ENCODE measurements at places on chromosomes 12 and 14.

DNA sequence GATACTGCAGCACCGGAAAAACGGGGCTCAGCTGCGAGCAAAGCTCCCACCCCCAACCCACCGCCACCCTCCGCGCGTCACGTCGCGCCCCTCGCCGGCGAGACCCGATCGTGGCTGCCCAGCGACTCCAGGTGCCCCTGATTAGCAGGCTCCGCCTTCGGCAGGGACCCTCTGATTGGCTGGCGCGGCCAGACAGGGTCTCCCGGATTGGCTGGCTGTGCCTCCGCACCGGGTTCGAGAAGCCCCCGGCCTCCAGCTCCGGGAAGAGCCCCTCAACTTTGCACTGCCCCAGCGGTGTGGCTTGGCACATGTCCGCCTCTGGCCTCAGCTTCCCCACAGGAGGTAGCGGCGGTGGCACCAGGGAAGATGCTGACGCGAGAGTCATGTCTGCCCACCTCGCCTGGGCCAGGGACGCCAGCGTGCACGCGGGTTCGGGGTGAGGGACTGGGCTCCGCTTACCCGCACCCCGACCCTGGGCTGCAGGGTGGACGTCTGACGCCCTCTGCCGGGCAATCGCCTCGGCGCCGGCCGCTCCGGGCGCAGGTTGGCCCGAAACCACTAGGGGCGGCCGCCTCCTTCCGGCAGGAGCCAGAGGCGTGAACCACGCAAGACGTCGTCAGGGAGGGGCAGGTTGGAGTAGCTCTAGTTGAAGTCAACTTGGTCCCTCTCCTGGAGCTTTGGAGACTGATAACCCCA is 498 bp upstream of the RHOF start:
- DNase-seq: peak; percentile 98

DNA sequence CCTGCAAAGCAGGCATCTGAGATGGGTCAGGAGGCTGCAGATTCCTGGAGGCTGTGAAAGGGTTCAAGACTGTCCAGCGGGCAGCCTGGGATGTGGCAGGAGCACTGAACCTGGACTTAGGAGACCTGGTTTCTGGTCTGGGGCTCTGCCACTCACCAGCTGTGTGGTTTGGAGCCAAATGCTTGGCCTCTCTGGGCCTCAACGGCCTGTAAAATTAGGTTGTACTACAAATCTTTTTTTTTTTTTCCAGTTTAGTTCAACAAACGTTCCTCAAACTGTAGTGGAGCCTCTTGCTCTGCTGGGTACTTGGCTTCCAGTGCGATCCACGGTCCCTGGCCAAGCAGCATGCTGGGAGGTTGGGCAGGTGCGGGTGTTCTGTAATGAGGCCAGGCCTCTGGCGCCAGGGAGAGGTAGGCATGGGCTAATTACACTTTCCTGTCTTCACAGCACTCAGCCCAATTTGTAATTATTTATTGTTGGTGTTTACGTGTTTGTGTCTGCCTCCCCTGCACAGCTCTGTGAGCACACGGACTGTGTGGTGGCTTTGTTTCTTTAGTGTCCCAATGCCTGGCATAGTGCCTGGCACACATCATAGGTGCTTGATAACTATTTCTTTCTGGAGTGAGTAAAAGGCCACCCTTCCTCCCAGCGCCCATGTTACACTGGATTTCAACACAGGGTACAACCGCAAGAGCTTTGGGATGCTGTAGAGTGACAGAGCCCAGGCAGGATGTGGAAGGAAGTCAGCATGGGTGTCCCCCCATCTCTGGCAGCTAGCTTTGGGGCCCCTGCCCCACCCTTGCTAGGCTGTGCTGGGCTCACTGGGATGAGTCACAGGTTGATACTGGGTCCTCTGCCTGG is 5.8 kb upstream of the KRT80 start:
- DNase-seq: no peak

GRCh38 chr14:68703093-68703492 is 89.8 kb downstream of the ZFP36L1 start:
- DNase-seq: no peak

DNA sequence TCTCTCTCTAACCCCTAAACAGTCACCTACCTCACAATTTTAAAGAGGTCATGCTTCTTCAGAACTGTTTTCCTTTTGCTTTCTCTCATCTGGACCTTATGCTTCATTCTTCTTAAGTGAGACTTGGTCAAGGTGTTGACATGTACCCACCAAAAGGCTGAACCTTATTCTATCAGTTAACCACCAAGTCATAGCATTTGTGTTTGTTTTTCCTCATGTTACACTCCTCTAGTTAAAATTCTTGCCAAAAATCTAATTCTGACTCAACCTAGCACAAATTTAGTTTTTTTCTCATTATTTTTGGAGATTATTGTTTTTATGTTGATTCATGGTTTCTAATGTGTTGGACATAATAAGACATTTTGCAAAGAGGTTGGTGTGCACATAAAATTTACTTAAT is 578.6 kb downstream of the SLC16A7 start:
- DNase-seq: no peak

GRCh38 chr14:98167275-98167674 is 1104.7 kb downstream of the BCL11B start:
- DNase-seq: no peak

GRCh38 chr14:98293576-98293975 is 978.4 kb downstream of the BCL11B start:
- no peak for DNase-seq

GRCh38 chr14:64955297-64955696 is 12.8 kb upstream of the GPX2 start:
- no peak for DNase-seq

DNA sequence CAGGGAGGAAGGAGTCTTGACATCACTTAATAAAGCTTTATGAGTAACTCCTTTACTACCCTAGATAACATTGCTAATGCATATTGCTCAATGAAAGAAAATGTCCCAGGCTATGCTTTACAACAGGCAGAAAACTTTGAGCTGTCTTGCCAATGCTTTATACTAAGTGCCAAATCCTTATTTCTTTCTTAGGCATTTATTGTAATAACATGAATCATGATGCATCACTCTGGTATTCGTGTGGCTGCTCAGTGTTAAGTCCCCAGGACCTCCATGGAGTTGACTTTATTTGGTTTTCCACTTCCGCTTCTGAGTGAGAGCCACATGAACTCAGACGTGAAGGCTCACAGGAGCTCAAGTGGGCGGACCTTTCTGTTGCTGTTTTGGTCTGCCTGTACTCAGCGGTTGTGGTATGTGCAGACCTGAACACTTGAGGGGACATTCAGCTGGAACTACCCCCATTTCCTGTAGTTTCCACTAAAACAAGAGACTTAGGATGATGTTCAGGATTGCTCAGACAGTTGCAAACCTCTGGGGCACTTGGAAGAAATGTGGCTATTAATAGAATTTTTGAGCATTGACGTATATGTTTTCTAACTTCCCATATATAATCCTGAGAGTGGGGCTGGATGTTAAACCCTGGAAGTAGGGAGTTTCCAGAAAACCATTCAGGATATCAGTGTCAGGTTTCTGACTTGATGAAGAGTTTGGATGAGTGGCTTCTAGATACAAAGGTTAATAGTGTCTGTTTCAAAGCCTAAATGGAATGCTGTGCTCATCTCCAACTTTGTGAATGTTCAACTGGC is 258.6 kb downstream of the MSRB3 start:
- no peak for DNase-seq

DNA sequence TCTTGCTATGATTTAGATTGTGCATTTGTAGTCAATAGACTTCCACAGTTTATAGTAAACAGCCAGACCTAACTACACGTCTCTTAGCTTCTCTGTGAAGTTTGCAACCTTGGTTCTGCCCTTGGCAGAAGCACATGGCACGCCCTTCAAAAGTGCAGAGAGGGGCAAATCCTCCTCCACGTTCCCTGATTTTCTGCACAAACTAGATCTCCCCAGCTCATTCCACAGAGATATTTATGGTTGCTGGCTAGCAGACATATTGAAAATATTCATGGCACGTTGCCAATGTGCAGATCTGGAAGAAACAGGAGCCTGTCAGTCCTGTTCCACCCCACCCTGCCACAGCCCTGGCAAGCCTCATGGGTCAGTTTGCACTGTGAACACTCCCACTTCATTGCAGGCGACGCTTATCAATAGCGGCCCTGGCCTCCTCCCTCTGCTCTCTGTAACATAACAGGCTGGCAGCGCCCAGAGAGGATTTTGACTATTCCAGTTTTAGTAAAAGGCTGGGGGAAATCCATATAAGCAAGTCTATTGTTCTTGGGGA is 6.5 kb upstream of the LGALS3 start:
- no peak for DNase-seq

DNA sequence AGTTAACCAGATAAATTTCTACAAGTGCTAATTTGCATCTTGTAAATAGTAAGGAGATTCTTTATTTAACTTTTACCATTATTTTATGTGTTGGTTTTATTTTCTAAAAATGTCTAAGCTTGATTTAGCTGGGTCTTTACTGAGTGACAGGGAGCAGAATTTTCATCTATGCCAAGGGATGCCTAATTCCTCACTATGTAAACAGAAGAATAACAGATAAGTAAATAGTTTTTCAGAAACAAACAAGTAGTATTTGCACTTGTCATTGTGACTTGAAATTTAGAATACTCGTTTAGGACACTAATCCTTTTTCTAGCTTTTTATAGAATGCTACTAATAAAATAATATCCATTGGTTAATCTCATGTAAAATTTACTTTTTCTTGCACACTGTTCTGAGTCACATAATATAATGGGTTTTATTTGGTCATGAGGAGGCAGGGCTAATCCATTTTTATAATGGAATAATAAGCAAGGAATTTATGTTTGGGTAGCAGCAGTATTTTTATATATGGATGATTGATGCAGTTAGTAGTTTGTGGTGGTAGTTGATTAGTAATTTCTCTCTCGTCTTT is 746.5 kb downstream of the SLC6A15 start:
- DNase-seq: no peak

DNA sequence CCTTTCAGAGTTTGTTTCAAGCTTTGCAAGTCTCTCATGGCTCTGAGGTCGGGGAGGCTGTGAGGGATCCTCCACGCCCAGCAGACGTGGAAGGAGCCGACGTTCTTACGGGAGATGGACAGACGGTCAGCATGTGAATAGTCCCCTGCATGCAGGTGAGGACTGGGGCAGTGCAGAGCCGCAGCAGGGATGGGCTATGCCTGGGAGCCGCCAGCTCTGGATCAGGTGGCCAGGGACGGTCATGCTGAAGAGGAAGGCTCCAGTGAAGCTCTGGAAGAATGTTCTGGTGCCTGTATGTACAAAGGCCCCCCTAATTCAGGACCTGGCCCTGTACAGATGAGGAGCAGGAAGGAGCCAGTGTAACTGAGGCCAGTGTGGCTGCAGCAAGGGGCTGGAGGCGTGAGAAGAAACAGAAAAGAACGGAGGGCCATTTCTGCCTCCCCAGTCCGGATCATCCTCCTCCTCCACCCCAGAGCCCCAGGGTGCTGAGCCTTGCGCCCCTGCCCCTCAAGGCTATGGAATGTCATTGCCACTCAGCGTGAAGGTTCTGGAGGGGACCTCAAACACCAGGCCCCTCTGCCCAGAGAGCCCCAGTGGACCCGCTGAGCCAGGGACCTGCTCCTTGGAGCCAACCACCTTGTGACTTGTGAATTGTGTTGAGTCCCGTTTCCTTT is 96.8 kb upstream of the DIO3 start:
- DNase-seq: no peak

DNA sequence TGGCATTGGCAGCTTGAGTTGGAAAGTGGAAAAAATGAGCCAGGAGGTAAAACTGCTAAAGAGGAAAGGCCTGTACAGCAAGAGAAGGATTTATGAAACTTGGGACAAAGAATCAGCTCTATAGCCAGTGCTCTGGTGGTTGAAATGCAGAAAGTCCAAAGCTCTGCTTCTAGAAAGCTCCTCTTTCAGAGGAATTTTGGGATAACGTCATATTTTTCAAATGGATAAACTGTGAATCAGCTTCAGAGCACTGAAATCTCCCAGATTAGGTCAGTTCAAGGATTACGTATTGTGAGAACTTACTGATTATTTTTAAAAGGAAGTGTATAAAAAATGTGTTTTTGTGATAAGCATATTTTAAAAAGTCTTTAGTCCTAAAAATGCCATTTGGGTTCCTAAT is 203.1 kb upstream of the CNOT2 start:
- no peak for DNase-seq

DNA sequence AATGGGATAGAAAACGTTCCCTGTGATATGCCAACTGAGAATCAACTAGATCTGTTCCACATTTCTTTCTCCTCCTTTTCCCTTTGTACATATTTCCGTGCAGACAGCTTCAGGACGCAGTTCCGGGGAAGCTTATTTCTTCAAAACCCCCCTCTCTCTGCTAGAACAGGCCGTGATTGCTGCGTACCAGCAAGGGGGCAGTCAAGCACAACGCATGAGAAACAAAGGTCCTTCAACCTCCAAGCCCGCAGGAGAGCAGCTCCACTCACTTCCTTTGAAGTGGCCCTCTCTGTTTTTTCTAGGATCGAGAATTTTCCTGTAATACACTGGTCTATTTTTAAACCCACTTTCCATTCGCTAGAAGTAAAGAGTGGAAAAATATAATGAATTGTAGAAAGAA is 80.8 kb downstream of the ZNF664 start:
- peak; percentile 71 for DNase-seq

DNA sequence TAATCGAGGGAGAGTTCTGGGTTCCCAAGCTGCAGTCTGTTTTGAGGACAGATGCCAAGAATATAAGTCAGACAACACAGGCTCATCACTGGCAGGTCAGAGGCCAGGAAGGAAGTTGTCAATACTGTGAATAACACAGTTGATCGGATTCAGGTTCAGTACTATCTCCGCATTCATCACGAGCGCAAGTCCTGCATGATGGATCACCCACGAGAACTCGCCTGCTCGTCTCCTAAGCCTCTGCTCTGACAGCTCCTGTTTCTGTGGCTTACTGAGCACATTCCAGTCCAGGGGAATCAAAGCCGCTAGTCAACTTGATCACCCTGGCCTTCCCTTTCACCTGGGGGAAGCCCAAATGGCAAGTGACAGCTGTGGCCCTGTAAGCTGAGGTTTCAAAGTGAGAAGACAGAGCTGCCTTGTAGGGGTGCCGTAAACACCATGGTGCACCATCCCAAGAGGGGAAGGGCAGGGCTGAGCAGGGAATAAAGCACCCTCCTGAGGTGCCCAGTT is 60.1 kb upstream of the DICER1 start:
- no peak for DNase-seq

DNA sequence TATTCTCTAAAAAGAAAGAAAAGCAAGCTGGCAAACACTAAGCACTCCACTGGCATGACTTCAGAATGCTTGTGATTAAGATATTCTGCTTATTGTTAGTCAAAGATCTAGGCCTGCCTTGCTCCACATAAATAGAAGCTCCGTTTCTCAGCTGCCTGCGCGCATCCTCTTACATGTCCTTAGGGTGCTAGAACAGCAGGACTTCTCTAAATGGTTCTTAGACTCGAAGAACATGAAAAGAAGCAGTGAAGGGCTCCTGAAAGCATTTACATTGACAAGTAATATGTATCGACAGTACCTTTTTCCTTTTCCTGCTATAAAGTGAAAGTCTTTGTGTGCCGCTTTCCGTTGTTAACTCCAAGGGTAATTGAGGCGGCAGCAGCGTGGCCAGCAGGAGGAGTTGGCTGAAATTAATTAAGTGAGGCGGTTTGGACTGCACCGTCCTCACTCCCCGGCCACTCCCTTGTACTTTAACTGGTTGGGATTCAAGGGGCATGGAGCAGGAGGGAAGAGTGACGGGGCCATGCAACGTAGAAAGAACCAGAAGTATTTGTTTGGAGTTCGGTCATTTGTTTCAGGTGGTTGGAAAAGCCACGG is 34.2 kb upstream of the OTX2 start:
- peak; percentile 58 for DNase-seq

GRCh38 chr12:59055204-59055860 is 135.0 kb upstream of the LRIG3 start:
- no peak for DNase-seq
